Cortex of kidney (tissue), 1 donor: ENCODE measurements at places on chromosomes 2 and 18.

DNA sequence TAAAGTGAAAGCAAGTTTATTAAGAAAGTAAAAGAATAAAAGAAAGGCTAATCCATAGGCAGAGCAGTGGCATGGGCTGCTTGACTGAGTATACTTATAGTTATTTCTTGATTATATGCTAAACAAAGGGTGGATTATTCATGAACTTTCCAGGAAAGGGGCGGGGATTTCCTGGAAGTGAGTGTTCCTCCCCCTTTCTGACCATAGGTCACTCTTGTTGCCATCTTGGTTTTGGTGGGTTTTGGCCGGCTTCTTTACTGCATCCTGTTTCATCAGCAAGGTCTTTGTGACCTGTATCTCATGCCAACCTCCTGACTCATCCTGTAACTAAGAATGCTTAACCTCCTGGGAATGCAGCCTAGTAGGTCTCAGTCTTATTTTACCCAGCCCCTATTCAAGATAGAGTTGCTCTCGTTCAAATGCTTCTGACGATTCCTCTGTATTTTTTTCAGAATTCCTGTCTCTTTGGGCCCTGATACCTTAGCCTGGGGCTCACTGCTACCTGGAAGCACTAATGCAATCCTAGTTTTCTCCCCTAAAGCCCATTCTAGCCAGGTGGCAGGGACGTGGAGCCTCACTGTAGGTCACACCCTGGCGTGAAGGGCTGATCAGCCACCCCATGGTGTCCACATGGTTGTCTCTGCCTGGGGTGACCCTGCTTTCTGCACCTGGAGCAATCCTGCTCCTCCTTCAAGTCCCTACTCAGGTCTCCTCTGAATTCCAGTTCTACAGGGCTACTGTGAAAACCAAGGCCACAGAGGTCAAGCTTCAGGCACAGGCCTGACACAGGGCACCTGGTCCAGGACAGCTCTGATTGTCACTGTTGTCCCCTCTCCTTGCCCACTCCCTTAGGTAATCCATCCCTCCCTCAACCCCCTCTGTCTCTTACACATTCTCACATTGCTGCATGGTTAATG lies 6.0 kb upstream of the SLC35F6 start:
- no peak for DNase-seq

- DNase-seq: no peak
Measured at GRCh38 chr2:66852953-66853352, 418.0 kb downstream of the MEIS1 start.

DNA sequence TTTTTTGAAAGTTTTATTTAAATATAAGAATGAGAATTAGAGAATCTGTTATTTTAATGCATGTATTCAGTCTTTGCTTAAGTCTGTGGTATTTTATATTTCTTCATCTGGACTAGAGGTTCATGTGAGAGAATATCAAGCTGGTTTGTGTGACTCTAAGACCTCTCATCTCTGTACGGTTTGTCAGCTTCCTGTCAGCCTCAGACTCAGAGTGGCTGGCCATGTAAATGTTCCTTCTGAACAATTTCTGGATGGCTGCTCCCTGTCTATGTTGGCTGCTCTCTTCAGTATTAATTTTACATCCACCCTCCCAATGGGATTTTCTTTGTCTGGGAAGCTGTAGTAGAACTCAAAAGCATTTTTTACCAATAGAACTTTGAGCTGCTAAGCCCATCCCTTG lies 225.3 kb upstream of the THUMPD2 start:
- DNase-seq: no peak

- DNase-seq: no peak
Measured at GRCh38 chr2:195824478-195824877, 167.5 kb downstream of the SLC39A10 start.

DNA sequence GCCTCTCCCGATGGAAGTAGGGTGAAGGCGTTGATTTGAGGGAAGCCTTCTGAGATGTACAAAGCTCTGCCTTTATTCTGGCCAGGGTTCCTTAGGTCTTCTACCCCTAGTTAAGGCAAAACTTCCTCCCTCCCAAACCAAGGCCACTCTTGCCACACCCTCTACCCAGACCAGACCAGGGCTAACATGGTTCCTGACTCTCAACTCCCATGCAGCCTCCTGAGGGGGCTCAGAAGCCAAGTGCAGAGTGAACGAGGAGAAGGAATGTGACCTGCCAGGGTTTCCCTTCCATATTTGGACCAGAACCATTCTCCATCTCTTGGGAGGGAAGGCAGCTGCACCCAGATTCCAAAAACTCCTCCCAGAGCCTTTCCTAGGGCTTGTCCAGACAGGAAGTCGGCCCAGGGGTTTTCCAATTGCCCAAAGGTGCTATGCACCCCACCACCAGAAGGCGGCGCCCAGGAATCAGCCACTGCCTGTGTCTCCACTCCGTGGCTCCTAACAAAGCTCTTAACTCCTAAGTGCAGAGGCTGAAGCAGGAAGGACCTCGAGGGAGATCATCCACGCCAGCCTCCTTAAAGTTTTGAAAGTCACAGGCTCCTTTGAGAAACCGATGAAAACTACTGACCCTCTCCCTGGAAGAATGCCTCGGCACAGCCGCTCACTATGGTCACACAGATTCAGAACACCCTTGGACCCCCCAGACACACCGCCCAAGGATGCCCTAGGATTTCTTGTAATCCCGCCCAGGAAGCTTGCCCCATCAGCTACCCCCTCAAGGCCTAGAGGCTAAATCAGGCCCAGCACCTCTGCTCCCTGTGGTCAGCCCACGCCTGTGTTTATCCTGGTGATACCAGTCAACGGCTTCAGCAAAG lies 157.8 kb downstream of the SMAD2 start:
- DNase-seq: no peak
